Left lung (tissue), 14 donors: ENCODE measurements at places on chromosomes 13 and 19. TPM values are rescaled to one million over a fixed set of nuclear protein-coding genes. Genes with fewer than 3 reads are reported as not detected.

- H3K4me1 ChIP-seq, result no peaks in the 10 kb centered on the region
- H3K27ac ChIP-seq, result no peak overlapping the region
- H3K27me3 ChIP-seq, result no peaks in the 10 kb centered on the region
- no peaks in the 10 kb centered on the region for H3K36me3 ChIP-seq
Observed at GRCh38 chr13:90535421-90535820, 812.1 kb upstream of the MIR17HG start.

Gene PLK5
- not detected for total RNA-seq

DNA sequence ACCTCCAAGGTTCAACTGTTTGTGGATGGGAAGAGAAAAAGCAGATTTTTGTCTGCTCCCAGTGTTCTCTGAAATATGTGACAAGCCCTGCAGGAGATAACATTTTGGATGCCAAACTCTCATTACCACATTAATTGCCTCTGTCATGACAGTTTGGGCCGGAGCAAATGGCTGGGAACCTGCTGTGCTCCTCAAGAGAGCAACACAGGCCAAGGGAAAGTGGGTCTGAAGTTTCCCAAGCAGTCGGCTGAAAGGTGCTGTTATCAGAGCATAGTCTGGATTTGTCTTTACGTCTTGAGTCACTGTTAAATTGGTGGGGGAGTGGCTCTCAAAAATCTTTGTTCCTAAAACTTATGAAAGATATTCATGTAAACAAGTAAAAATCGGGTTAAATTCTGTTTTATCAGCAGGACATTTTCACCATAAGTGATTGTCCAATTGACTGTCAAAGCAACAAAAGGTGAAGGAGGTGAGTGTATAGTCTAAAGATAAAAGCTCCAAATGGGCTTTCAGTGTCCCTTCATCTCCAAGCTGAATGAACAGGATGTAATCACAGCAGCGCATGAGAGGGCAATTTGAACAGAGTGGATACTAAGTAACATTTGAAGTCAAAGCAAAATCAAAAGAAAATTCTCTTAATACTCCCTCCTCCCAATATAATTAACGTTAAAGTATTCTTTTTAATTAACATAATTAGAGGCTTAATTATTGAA lies 844.8 kb downstream of the PCDH17 start:
- H3K4me3 ChIP-seq, result no peak overlapping the region
- DNase-seq, result no peak
- H3K27me3 ChIP-seq, result no peaks in the 10 kb centered on the region
- no peaks in the 10 kb centered on the region for H3K36me3 ChIP-seq
- H3K27ac ChIP-seq, result no peak overlapping the region

- H3K4me1 ChIP-seq, result peaks cover 6% of the 10 kb centered on the region
- H3K27me3 ChIP-seq, result no peaks in the 10 kb centered on the region
- DNase-seq, result no peak
- H3K27ac ChIP-seq, result no peak overlapping the region
Observed at GRCh38 chr13:97221046-97221445, 1.1 kb upstream of the MBNL2 start.

DNA sequence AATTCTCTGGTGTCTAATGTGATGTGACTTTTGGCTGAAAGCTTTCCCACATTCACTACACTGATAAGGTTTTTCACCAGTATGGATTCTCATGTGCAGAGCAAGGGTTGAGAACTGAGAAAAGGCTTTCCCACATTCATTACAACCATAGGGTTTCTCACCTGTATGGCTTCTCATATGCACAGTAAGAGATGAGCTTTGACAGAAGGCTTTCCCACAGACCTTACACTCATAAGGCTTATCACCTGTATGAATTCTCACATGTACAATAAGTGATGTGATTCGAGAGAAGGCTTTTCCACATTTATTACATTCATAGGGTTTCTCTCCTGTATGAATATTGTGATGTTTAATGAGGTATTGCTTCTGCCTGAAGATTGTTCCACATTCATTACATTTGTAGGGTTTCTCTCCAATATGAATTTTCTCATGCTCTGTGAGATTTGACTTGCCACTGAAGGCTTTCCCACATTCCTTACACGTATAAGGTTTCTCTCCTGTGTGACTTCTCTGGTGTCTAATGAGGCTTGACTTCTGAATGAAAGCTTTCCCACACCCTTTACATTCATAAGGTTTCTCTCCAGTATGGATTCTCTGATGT lies 14.0 kb downstream of the ZNF260 start:
- DNase-seq, result no peak
- no peaks in the 10 kb centered on the region for H3K36me3 ChIP-seq
- H3K4me1 ChIP-seq, result no peaks in the 10 kb centered on the region
- no peak overlapping the region for H3K4me3 ChIP-seq

- H3K27ac ChIP-seq, result no peak overlapping the region
- no peaks in the 10 kb centered on the region for H3K36me3 ChIP-seq
- DNase-seq, result no peak
Observed at GRCh38 chr13:70171151-70171550, 62.9 kb upstream of the KLHL1 start.

Gene LYPD3
- total RNA-seq, result 1.1 TPM

DNA sequence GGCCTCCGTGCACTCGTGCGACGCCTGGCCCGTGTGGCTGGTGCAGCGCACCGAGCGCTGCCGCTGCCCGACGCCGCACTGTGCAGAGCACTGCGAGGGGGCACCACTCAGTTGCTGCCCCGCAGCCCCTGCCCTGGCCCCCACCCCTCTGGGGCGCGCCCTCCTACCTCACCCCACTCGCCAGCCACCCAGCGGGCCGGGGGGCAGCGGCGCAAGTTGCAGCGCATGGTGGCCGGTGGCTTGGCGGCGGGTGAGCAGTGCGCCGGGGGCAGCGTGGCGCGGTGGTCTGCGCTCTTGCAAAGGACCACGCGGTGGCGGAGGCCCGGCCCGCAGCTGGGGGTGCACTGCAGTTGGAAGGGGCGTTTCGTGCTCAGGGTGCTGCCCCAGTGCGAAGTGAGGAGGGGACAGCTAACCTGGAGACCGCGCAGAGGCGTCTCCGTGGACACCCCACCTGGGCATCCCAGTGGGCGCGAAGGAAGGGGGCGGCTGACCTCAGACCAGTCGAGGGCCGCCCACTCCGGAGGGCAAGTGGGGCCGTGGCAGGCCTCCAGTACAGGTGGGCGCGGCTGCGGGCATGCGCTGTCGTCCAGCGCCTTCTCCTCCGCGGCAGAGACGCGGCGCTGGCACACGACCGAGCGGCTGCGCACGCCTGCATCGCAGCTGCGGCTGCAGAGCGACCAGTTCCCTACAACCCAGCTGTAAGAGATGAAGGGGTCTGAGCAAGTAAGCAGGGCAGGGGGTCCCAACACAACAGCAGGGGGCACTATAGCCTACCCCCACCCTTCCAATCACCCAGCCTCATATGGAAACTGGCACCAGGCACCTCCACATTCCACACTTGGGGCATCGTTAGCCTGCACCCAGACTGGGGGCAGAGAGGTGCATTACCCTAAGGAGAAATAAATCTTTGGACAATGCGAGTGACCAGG lies 8.0 kb upstream of the MYO1F start:
- no peak overlapping the region for H3K27ac ChIP-seq
- H3K36me3 ChIP-seq, result peaks cover 8% of the 10 kb centered on the region
- no peak for DNase-seq

GRCh38 chr13:94305463-94305862 lies 174.0 kb downstream of the DCT start:
- no peak for DNase-seq
- H3K4me3 ChIP-seq, result no peak overlapping the region
- no peaks in the 10 kb centered on the region for H3K4me1 ChIP-seq
- H3K36me3 ChIP-seq, result no peaks in the 10 kb centered on the region
- H3K27ac ChIP-seq, result no peak overlapping the region

DNA sequence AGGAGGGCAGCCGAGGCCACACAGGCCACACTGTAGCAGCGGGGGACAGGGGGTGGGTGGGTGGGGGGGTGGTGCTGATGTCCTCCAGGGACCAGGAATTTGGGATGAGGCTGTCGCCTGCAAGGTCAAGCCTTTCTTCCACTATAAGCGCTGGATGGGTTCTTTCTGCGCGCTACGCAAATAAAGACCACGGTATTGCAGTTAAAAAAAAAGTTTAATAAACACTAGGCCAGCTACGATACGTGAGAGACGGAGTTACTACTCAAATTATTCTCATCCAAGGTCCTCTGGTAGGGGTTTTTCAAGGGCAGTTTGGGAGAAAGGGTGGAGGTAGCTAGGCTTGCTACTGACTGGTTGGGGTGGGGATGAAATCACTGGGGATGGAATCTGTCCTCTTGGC lies 508 bp upstream of the ZNF44 start:
- H3K36me3 ChIP-seq, result no peaks in the 10 kb centered on the region
- no peaks in the 10 kb centered on the region for H3K27me3 ChIP-seq
- peaks cover 34% of the 10 kb centered on the region for H3K4me1 ChIP-seq

Gene CLEC17A
- total RNA-seq, result 0.16 TPM

GRCh38 chr19:1047696-1048147 lies 7.8 kb downstream of the ABCA7 start:
- no peak overlapping the region for H3K4me3 ChIP-seq
- no peak for DNase-seq
- H3K27me3 ChIP-seq, result no peaks in the 10 kb centered on the region
- no peaks in the 10 kb centered on the region for H3K4me1 ChIP-seq
- H3K27ac ChIP-seq, result no peak overlapping the region

Gene ZNRF4
- total RNA-seq, result not detected

Gene MRPL4
- 37.2 TPM for total RNA-seq

Gene OR4F17
- not detected for total RNA-seq

- no peak for DNase-seq
- H3K4me1 ChIP-seq, result no peaks in the 10 kb centered on the region
- H3K4me3 ChIP-seq, result no peak overlapping the region
- no peaks in the 10 kb centered on the region for H3K27me3 ChIP-seq
Observed at GRCh38 chr13:60511637-60512036, 114.6 kb downstream of the TDRD3 start.

GRCh38 chr13:76329866-76330580 lies 556.2 kb downstream of the KCTD12 start:
- H3K27me3 ChIP-seq, result no peaks in the 10 kb centered on the region
- no peaks in the 10 kb centered on the region for H3K4me1 ChIP-seq
- no peaks in the 10 kb centered on the region for H3K36me3 ChIP-seq
- H3K27ac ChIP-seq, result no peak overlapping the region
- DNase-seq, result no peak
- H3K4me3 ChIP-seq, result no peak overlapping the region

Gene BBC3
- total RNA-seq, result 8.7 TPM

GRCh38 chr19:53432088-53432661 lies 391 bp downstream of the ZNF761 start:
- peak overlapping the region; percentile 71 for H3K27ac ChIP-seq
- H3K36me3 ChIP-seq, result no peaks in the 10 kb centered on the region
- peak overlapping the region; percentile 74 for H3K4me3 ChIP-seq
- no peaks in the 10 kb centered on the region for H3K27me3 ChIP-seq

- peaks cover 23% of the 10 kb centered on the region for H3K4me1 ChIP-seq
- peak overlapping the region; percentile 97 for H3K4me3 ChIP-seq
- DNase-seq, result peak; percentile 0
- peak overlapping the region; percentile 85 for H3K27ac ChIP-seq
- H3K27me3 ChIP-seq, result no peaks in the 10 kb centered on the region
Observed at GRCh38 chr19:57241176-57241575, 744 bp downstream of the ZNF805 start.
